GM04504 (cell line): ENCODE measurements at places on chromosomes 13 and 19.

- DNase-seq, result peak; percentile 23
Observed at GRCh38 chr13:37277435-37278144, 172.1 kb upstream of the CSNK1A1L start.

GRCh38 chr13:48615049-48615448 lies 38.7 kb upstream of the CYSLTR2 start:
- DNase-seq, result no peak

DNA sequence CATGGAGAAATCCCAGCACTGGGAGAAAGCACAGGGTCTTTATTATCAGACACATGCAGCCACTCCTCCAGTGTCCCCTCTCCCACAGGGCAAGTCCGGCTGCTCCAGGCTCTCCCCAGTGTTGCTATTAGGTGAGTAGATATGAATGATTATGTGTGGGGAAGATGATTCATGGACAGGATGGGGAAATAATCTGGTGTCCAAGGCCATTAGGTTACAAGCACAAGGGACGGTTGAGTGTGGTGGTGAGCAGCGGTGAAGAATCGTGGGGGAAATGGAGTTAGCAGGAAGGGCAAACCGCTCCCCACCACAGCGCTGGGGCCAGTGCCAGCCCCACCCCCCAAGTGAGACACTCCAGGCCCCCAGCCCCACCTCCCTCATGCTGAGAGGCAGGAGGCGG lies 19.0 kb downstream of the CD177 start:
- no peak for DNase-seq

- no peak for DNase-seq
Observed at GRCh38 chr19:45667620-45668341, at the start of gene GIPR. TSS of gene GIPR (plus strand) at chr19:45668221. CDS start at chr19:45669521, 1,300 bp downstream.

GRCh38 chr19:495402-496111 lies 729 bp upstream of the MADCAM1 start:
- DNase-seq, result no peak
